H4 (cell line): ENCODE measurements at places on chromosomes 1 and 21.

- DNase-seq = no peak
Measured at GRCh38 chr1:205709640-205710039, 29.3 kb upstream of the SLC45A3 start.

GRCh38 chr1:61515096-61515495 is 209.8 kb downstream of the TM2D1 start:
- DNase-seq = no peak

DNA sequence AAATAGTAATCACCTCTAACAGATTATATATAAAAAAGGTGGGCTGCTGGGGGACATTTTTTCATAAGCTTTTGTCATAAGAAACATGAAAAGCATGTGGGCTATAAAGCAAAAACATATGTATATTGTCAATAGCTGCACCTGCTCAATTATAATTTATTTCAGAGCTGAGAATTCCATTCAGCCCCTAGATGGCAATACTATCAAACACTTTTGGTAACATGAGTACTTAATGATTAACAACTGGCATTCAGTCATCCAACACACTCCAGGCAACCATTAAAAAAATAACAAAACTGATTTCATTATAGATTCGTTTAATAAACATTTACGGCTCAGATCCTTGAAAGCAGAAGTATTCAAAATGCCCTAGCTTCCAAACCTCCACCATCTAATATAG is 115.1 kb downstream of the KCTD3 start:
- DNase-seq = no peak

- no peak for DNase-seq
Measured at GRCh38 chr21:35189077-35189863, 140.2 kb upstream of the RUNX1 start.
